Type B pancreatic cell (in vitro differentiated cells): ENCODE measurements at places on chromosomes 5 and 9.

GRCh38 chr9:26033336-26033735 lies 355.1 kb upstream of the TUSC1 start:
- DNase-seq, result no peak

- DNase-seq, result no peak
Observed at GRCh38 chr5:93327605-93328004, 253.4 kb downstream of the NR2F1-AS1 start.

GRCh38 chr5:135596157-135596763 lies 17.5 kb upstream of the CXCL14 start:
- peak; percentile 34 for DNase-seq

DNA sequence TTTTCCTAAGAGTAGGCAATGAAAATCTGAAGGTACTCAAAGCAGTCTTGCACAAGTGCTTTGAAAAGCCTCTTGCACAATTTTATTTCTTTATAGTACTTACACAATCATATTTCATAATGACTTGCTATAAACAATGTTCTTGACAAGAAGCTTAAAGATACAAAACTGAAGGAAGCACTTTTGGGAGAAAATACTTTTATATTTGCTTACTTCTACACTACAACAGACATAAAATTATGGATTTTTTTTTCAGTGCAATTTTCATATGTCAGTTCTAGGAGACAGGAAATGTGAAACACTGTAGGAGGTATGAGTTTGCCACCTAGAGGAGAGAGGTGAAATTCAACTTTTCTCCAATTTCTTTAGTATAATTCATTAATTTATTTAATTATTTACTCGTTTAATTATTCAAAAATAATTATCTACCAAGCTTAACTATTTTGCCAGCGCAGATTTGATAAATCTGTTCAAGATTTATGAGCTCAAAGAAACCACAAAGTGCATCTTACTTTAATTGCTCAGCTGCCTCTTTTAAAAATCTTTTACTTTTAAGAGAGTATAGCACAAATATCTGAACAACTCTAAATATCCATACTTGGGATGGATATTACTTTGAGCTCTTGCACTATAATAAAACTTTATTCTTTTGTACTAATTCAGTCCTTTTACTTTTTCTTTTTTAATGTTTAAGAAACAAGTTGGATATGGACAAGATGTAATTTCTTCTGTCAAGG lies 29.0 kb upstream of the CDKN2B start:
- DNase-seq, result no peak

DNA sequence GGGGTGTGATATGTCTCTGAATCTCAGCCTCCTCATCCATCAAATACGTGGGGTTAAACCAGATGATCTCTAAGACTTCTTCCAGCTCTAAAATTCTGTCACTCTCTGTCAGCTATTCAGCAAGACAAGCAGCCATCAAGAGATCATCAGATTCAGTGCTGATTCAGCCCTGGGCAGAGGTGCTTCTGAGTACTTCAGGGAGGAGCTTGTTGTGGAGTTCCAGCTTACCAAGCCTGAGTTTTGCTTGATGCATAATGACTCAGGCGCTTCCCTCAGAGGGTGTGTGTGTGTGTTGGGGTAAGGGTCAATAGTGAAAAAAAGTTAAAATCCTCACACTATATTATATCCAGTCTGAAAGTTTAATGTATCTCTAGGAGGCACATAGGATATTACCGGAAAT lies 29.6 kb upstream of the TAF1L start:
- DNase-seq, result no peak

GRCh38 chr5:168962306-168962705 lies 338.6 kb downstream of the SLIT3 start:
- no peak for DNase-seq
